ENCODE measurements at places on chromosomes 13 and 19.

DNA sequence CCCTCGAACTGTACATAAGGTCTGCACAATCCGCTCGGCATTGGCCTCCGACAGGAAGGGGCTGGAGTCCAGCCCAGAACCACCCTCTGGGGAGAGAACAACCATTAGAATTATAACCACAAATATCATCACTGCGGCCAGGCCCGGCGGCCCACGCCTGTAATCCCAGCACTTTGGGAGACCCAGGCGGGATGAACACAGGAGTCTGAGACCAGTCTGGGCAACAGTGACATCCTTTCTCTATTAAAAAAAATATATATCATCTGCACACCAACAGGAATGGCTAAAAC lies 11.4 kb downstream of the COQ8B start:
- no peak for DNase-seq

DNA sequence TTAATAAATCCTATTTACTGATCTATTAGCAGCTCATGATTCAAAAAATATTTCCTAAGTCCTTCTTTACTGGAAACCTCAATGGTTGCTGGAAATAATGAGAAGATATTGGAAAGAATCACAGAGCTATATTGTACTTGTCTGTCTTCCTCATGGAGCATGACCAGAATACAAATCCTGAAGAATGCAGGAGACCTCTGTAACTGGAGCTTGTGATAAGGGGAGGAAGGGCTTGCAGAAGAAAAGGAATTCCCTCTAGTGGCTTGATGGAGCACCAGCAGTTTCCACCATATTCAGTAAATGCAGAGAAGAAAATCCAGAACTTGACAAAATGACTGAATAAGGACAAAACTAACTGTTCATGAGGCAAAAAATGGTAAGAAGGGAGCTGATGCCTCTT lies 1333.1 kb downstream of the EFNB2 start:
- DNase-seq = no peak

- DNase-seq = no peak
Observed at GRCh38 chr19:18158467-18158866, 5.5 kb downstream of the PIK3R2 start.

DNA sequence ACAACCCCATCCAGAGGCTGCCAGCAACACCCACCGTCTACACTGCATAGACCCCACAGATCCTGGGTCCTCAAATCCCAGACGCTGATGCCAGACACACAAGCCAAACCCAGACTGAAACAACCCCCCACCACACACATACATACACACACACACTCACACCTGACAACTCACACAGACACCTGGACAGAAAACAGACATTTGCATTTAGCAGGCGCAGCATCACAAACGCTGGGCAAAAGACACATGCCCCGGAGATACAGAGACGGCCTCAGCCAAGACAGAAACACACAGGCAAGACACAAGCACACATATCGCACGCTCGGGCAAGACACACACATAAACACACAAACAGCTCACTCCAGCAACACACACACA lies 1.3 kb downstream of the BBC3 start:
- peak; percentile 47 for DNase-seq

- no peak for DNase-seq
Observed at GRCh38 chr13:34672631-34673030, 269.4 kb upstream of the NBEA start.

- DNase-seq = no peak
Observed at GRCh38 chr13:48449656-48450055, 36.7 kb upstream of the LPAR6 start.

DNA sequence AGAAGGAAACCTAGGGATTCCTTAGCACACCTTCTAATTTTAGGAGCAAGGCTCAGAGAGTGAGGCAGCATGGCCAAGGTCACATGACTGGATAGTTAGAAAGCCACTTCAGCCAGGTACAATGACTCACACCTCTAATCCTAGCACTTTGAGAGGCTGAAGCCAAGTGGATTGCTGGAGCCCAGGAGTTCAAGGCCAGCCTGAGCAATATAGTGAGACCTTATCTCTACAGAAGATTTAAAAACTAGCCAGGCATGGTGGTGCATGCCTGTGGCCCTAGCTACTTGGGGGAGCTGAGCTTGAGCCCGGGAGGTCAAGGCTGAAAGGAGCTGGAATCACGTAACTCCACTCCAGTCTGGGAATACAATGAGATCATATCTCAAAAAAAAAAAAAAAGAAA lies 69.2 kb downstream of the TEX26 start:
- no peak for DNase-seq

GRCh38 chr19:40159744-40160143 lies 31.5 kb upstream of the MAP3K10 start:
- DNase-seq = no peak

- DNase-seq = no peak
Observed at GRCh38 chr13:59809564-59809963, 354.2 kb downstream of the DIAPH3 start.

GRCh38 chr19:4069331-4069959 lies 2.7 kb upstream of the ZBTB7A start:
- DNase-seq = peak; percentile 47

- DNase-seq = no peak
Observed at GRCh38 chr13:21074546-21074945, 13.2 kb upstream of the LATS2 start.

- DNase-seq = no peak
Observed at GRCh38 chr19:57110592-57111328, 9.0 kb upstream of the USP29 start.

GRCh38 chr13:95117092-95117491 lies 184.2 kb downstream of the ABCC4 start:
- DNase-seq = no peak

- no peak for DNase-seq
Observed at GRCh38 chr13:99577934-99578917, 77.0 kb downstream of the TM9SF2 start.

DNA sequence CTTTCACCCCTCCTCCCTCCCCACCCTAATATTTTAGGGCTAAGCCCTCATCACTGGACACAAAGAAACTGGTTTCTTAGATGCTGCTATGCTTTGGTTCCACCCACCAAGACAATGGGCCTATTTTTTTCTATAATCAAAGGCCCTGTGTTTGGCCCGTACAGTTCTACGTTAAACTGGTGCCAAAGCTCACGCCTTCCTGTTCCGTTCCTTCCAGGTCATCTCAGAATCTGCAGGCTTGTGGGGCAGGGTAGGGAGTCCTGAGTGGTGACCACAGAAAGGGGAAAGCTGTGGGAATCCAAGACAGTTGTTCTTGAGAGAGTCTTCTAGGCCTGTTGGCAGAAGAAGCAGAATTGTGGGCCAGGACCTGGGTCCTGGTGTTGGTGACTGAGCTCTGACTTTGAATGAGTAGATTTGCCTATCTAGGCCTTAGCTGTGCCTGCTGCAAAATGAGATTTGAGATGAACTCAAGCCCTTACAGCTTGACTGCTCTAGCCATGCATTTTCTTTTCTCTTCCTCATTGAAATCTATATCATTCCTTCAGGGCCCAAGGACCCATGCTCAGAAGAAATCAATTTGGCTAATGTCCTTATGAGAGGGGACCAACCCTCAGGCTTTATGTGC lies 19.1 kb upstream of the CXCL17 start:
- DNase-seq = no peak

- no peak for DNase-seq
Observed at GRCh38 chr13:49938314-49938713, 2.2 kb upstream of the SPRYD7 start.

- no peak for DNase-seq
Observed at GRCh38 chr13:93562676-93563075, 336.1 kb downstream of the GPC6 start.

- no peak for DNase-seq
Observed at GRCh38 chr13:53683608-53684007, 655.0 kb downstream of the OLFM4 start.

DNA sequence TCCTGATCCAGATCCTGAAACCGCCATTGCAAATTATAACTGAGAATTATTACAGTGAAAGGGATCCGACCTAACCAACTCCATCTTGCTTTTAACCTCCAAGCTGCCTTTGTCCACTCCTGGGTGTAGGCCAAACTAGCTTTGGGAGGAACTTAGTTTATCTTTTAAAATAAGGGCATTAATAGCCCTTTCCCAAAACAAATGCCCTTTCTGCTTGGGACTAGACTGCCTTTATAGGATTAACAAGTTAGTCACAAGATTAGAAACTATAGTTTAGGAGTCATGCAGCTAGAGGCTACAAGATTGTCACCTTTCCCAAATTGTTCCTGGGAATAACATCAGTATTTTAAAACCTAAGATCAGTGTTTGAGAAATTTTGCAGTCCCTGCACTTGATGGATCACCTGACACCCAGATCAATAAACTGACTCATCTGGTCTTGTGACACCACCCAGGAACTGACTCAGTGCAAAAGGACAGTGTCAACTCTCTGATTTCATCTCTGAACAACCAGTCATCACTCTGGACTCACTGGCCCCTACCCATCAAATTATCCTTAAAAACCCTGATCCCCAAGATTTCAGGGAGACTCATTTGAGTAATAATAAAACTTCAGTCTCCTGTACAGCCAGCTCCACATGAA lies 4.1 kb upstream of the ZNF841 start:
- no peak for DNase-seq

DNA sequence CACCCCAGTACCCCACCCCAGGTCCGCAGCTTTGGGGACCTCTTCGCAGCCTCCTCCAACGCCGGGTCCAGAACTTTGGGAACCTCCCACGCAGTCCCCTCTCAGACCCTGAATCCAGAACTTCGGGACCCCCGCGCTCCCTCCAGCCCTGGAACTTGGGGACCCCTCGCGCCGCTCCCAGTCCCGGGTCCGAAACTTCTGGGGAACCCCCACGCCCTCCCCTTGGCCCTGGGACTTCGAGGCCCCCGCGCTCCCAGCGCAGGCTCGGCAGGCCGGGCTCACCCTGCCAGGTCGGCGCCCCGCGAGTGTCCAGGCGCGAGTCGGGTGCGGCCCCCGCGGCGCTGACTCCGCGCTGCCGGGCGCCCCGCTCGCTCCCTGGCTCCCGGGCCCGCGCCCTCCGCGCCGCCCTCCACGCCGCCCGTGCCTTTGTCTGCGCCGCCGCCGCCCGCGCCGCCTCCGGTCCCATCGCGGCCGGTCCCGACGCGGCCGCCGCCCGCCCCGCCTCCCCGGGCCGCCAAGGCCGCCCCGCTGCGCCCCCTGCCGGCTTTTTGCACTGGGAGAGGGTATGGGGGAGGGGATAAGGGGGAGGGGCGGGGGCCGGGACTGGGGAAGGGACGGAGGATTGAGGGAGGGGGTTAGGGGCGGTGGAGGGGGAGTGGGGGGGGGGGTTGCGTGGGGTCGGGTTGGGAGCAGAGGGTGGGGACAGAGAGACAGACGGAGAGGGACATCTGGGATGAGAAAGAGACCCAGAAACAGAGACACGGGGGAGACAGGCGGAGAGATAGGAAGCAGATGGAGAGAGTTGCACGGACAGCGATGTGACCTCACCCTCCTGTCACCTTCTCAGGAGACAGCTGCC lies at the start of gene HOMER3:
Gene HOMER3 (minus strand): TSS at position 449 of the 859 bp plus-strand sequence. CDS start 2,235 bp downstream, outside the sequence.
- peak; percentile 47 for DNase-seq

GRCh38 chr13:59423708-59424340 lies 739.9 kb downstream of the DIAPH3 start:
- DNase-seq = no peak

GRCh38 chr13:75079226-75079625 lies 402.7 kb downstream of the TBC1D4 start:
- no peak for DNase-seq

- no peak for DNase-seq
Observed at GRCh38 chr19:8355631-8356402, 8.1 kb upstream of the ANGPTL4 start.

GRCh38 chr13:41250993-41251392 lies 12.4 kb downstream of the MTRF1 start:
- no peak for DNase-seq

DNA sequence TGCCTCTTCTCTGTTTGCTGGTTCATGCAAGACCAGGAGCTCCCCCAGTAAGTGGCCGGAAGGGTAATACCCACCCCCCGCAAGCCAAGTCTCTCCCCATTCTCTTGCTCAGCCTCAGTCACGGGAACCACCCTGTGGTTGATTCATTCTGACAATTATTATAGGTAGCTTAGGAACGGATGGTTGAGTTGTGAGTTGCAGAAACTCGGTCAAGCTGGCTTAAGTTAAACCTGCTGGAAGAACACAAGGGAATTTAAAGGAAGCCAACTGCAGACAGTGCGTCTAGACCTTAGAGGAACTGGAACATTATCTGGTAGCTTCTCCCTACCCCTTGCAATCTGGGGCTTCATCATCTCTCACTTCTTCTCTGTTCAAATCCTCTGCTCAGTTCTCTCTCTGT lies 8.9 kb downstream of the FPR1 start:
- DNase-seq = no peak

GRCh38 chr13:108785844-108786243 lies 156.4 kb downstream of the MYO16 start:
- no peak for DNase-seq
